ENCODE measurements at places on chromosomes 11 and 22.

GRCh38 chr11:32333320-32333991, 101.9 kb downstream of the WT1 start:
- DNase-seq: no peak

DNA sequence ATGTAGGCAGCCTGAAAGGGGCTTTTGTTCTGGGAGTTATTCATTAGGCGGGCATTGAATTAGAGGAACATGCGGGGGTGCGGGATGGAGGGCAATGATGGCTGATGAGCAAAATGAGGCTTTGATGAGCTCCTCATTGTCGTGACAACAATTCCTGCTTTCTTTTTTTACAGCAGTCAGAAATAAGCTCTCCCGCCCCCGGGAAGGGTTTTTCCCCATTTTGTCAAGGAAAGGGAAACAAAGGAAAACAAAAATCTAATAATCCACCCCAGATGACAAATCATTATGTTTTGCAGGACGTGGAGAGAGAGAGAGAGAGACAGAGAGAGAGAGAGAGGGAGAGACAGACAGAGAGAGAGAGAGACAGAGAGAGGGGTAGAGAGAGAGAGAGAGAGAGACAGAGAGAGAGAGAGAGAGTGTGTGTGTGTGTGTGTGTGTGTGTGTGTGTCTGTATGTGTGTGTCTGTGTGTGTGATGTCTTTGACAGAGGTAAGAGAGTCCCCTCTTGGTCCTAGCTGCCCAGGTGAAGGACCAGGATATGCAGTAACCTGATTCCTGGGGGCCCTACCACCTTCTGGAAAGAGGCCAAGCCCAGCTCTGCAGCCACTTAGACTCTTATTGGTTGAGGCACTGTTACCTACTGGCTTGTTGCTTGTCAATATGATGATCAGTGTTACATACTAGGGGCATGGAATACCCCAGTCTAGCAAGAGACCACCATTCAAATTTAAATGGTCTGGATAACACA, 46.7 kb upstream of the PARVA start:
- peak; percentile 71 for DNase-seq

DNA sequence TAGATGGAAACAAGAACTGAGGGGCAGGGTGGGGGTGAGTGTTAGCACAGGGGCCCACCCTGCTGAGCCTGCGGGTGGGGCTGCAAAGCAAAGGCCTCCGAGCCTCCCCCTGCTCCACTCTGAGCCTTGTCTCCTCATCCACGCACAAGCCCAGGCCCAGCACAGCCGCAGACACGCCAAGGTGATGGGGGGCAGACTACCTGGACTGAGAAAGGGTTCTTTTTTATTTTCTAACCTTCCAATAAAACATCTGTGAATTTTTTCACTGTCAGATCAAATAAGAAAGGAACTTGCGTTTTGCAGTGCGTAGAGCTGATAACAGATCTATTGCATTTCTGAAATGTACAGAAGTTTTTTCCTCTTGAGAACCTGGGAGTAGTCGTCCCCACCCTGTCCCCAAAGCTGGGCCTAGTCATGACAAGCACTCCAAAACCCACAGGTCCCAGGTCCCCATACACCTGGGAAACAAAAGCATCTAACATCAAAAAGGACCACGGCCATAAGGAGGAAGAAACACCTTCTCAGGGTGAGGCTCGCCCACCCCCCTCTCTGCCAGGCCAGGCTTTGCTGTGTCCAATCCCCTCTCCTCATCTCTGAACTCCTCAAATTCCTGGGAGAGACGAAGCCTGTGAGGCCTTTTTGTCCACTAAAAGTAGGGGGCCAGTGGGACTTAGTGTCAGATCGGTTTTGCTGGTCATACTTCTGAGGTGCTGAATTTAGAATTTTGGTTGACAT, 22.7 kb upstream of the CD5 start:
- no peak for DNase-seq

GRCh38 chr11:82631722-82632630, 101.7 kb downstream of the FAM181B start:
- no peak for DNase-seq

DNA sequence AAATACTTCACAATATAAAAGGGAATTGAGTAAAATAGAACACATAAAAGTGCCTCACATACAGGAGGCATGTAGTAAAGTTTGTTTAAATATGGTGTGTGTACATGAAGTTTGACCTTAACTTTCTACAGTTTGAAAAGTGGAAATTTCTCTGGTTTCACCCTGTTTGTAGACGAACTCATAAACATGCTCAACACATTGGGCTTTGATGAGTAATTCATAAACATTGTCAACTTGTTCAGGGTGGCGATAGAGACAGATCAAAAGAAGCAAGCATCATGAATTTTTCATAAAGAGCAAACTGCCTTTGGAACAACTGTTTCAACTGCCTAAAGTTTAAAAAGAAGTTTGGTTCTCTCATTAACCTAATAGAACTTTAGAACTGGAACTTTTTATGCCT, 9.1 kb downstream of the SLN start:
- no peak for DNase-seq

- no peak for DNase-seq
Measured at GRCh38 chr11:66178183-66178582, 90.3 kb upstream of the RAB1B start.

DNA sequence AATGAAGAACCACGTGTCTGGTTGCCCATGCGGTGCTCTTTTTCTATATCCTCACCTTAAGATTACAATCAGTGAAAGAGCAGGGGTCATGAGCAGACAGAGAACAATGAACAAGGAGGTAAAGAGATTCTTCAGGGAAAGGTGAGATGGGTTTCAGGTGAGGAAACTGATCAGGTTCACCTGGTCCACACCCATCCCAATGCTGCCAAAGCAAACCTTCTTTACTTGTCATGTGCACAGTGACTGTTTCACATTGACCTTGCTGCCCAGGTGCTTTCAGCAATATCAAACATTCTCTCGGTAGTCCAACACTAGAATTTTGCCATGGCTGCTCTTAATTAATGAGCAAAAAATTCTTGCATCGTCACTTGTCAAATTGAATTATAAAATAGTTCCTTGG, 24.5 kb upstream of the OR9Q2 start:
- DNase-seq: no peak

DNA sequence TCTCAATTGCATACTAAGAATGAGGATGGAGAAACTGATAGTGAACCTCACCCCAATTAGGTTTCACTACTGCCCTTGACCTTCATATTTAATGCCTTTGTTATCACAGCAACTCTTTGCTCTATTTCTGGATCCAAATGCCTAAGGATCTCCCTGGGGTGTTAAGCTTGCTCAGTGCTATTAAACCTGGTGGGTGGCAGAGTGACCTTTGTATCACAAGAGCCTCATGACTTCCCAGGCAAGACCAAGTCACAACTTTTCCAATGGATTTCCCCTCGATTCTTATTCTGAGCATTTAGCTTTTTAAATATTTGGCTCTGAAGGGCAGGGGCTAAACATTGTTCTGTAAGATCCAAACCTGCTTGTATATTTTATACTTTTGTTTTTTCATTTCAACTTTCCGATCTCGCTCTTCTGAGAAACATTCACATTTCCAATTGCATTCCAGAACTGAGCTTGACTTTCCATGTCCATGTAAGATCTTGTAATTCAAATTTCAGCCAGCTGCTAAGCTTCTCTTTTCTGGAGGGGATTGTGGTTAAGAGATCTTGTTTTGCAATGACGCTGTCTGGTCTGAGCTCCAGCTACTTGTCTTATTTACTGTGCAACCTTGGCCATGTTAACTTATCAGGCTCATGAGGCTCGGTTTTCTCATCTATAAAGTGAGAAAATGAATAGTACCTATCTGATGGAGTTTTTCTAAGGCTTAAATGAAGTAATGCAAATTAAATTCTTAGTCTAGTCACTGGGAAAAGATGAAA, 6.4 kb upstream of the EHF start:
- DNase-seq: no peak

GRCh38 chr22:46001046-46001425, 24.1 kb upstream of the WNT7B start:
- DNase-seq: no peak

GRCh38 chr11:123183391-123184099, 11.5 kb downstream of the CLMP start:
- DNase-seq: no peak

DNA sequence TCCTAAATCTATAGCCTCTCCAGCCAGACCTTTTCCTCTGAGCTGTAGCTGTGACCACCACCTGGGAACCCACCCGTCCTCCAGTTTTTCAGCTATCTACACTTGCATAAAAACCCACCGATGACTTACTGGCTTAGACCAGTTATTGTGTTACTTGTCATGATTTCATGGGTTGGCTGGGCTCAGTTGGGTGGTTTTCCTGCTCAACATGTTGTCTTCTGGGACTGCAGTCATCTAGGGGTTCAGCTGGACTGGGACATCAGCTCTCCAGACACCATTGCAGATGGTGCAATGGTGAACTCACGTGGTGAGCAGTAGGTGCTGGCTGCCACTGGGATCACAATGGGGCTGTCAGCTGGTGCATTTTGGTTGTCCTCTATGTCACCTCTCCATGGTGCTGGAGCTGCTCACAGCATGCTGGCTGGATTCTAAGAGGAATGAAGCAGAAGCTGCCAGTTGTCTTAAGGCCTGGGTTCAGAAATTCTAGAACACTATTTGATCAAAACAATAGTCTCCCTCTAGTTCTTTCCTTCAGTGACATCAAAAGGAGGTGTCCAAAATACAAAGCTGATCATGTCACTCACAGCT, 1.3 kb upstream of the SYT13 start:
- DNase-seq: no peak

DNA sequence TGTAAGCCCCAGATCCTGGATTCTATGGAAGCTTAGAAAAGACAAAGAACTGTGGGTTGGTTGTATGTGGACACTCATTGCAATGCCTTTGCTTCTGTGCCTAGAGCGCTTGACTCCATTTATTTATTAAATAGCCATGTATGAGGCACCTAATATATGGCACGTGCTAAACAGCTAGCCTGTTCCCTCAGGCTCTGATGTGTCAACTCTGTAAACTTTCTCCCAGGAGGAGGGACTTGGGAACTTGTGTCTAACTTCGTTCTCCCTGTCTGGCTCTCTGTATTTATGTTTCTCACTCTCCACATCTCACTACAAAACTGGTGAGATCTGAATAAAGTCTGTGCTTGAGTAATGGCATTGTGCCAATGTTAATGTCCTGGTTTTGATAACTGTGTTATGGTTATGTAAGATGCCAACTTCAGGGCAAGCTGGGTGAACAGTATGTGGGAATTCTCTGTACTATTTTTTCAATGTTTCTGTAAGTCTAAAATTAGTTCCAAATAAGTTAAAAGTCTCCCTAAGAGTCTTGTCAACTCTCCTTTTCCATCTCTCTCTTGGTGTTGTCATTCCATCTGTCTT, 34.1 kb upstream of the ZBTB16 start:
- DNase-seq: no peak

DNA sequence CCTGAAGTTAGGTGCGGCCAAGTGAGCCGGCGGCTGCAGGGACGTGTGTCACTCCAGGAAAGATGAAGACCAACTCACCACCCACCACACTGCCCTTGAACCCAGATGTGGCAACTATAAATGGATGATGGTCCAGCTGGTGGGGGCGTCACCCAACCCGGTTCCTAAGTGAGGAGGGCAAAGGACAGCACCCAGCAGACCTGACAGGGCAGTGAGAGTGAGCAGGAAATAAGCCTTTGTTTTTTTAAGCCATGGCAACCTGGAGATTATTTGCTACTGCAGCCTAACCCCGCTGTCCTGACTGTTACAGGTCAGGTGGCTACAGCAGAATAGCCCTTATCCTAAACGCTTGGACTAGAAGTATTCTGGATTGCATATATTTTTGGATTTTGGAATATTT, 228.9 kb downstream of the CTTN start:
- no peak for DNase-seq

- no peak for DNase-seq
Measured at GRCh38 chr11:114034956-114035355, 24.6 kb upstream of the ZBTB16 start.

DNA sequence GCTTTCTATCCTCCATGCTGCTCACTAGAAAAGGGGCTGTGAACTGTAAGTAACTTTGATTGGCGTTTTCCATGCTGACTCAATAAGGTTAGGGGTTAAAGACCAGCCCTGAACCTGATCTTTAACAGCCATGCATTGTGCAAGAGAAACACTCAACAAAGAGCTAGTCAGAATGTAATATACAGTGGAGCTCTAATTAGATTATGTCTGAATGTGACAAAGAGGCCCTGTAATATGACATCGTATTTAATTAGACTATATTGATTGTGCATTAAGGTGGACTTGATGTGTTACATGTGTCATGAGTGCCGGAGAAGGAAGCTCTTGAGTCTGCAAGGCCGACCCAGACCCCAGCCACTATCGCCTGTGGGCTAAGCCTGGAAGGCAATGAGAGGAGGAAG, 70.5 kb downstream of the PKNOX2 start:
- no peak for DNase-seq

GRCh38 chr11:129644326-129644725, 171.3 kb upstream of the TMEM45B start:
- no peak for DNase-seq

- DNase-seq: peak; percentile 93
Measured at GRCh38 chr11:78940500-78941225, 366.0 kb upstream of the NARS2 start.

DNA sequence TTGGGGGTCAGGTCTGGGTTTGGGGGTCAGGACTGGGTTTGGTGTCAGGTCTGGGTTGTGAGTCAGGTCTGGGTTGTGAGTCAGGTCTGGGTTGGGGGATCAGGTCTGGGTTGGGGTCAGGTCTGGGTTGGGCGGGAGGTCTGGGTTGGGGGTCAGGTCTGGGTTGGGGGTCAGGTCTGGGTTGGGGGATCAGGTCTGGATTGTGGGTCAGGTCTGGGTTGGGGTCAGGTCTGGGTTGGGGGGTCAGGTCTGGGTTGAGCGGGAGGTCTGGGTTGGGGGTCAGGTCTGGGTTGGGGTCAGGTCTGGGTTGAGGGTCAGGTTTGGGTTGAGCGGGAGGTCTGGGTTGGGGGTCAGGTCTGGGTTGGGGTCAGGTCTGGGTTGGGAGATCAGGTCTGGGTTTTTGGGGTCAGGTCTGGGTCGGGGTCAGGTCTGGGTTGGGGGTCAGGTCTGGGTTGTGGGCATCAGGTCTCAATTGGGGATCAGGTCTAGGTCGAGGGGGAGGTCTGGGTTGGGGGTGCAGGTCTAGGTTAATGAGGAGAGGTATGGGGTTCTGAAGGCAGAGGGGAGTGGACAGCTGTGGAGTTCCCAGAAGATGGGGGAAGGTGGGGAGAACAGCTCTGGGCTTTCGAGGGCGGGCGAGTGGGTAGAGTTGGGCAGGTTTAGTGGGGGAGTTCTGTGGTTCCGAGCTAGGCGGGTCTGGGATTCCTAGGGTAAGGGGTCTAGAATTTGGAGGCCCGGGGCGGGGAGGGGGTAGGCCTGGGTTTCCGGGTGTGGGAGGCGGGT, 629 bp downstream of the TTLL8 start:
- no peak for DNase-seq
